ENCODE measurements at places on chromosomes 12 and 14.

GRCh38 chr12:58919231-58920101, 838 bp downstream of the LRIG3 start:
- no peak for DNase-seq

- DNase-seq, result no peak
Observed at GRCh38 chr12:118311666-118312065, 61.0 kb downstream of the TAOK3 start.

DNA sequence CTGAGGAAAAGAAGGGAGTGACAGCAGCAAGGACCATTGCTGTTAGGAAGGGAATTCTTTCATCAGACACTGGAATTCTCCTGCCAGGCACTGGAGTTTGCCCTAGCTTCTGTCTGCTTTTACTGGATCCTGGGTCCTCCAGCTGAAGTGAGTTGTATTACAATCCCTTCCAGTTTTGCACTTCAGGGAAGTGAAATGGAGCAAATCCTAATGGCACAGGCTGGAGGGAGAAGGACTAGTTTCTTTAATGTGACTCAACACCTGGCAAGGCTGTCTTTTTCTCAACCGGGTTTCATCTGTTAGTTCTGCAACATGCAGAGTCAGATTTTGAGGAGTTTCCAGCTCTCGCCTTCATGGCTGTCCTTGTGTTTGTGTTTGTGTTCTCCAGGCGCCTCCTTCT, 45.8 kb downstream of the ETV6 start:
- DNase-seq, result no peak

DNA sequence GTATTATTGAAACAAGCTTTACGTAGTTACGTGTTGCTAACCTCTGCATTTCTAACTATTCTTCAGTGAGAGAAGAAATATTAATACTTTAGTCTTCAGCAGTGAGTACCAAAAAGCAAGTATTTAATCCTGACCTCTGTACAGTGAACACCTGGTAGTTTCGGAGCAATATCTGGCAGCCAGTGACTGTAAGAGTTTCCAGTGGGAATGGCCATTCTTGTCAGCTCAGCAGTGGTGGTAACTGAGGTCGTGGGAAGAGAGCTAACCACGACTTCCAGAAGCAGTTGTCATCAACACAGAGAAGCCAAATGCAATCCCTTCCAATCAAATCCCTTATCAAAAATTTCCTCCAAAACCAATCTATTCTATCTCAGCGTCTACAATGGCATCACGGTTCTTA, 1500.2 kb upstream of the FLRT2 start:
- DNase-seq, result no peak

GRCh38 chr12:131309700-131310099, 356.0 kb downstream of the ADGRD1 start:
- no peak for DNase-seq

DNA sequence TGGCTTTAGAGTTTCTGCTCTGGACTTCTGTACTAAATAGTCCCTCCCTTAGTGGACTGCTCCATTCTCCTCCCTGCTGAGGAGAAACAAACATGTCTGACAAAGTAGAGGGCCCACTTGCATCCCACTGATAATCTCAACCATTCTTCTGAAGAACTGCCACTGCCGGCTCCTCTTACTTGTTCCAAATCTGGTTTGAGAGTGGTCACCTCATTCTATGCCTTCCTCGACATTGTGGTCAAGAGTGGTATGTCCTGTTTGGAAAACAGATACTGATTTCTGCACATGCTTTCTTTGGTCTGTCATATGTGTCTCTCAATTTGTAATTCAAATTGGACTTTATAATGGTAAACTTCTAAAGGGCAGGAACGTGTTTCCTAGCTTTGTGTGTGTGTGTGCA, 36.3 kb upstream of the PLEKHA5 start:
- no peak for DNase-seq

DNA sequence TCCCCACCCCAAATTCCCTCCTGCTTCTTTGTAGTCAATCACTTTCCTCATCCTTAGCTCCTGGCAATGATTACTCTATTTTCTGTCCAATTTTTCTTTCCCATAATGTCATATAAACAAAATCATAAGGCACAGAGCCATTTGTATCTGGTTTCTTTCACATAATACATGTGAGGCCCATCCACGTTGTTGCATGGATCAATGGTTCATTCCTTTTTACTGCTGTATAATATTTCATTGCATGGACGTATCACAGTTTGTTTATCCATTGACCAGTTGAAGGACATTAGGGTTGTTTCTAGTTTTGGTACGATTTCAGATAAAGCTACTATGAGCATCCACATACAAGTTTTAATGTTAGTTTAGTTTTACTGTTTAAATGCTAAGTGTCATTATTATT, 13.7 kb upstream of the MED13L start:
- DNase-seq, result no peak

- no peak for DNase-seq
Observed at GRCh38 chr14:60862283-60862682, 118.6 kb downstream of the TRMT5 start.

DNA sequence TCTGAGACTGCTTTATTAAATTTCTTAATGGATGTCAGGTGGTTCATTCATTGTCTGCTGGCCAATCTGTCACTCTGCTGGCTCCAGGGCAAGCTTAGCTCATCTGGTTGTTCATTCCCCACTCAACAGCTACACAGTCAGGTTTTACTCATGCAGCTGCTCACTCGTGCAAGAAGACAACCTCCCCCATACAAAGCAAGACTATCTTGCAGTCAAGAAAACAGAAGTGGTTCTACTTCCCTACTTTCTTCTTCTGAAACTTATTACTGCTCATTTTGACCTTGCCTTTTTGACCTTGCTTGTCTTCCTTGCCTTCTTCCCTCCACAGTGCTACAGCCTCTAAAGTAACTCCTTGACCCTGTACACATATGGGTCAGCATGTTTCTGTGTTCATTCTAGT, 277.9 kb downstream of the SSPN start:
- DNase-seq, result no peak

DNA sequence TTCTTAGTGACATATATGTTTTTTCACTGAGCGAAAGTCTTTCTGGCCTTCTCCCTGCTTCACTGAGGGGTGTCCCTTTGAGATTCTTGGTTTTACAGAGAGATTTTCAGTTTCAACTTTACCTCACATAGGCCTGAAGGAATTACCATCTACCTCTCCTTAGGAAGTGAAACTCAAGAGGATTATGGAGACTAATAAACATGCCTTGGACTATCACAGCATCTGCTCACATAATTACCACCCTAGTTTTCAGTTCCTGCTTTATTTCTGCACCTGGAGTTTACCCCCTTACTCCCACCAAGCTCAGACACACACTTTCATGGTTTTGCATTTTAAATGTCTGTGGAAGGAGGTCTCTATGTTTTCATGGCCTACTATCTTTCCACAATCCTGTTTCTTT, 118.3 kb upstream of the SCAF11 start:
- no peak for DNase-seq

DNA sequence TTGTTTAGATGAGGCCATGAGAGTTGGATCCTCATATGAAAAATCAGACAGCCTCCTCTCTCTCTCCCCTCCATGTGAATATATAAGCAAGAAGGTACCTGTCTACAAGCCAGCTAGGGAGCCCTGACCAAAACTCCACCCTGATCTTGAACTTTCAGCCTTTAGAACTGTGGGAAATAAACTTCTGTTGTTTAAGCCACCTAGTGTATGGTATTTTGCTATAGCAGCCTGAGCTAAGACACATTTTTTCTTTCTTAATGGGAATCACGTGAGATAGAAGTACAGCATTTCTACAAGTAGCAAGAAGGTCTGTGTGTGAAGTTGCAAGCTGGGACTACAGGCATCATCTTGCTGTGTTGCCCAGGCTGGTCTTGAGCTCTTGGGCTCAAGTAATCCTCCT, 16.3 kb upstream of the ABHD12B start:
- DNase-seq, result no peak

DNA sequence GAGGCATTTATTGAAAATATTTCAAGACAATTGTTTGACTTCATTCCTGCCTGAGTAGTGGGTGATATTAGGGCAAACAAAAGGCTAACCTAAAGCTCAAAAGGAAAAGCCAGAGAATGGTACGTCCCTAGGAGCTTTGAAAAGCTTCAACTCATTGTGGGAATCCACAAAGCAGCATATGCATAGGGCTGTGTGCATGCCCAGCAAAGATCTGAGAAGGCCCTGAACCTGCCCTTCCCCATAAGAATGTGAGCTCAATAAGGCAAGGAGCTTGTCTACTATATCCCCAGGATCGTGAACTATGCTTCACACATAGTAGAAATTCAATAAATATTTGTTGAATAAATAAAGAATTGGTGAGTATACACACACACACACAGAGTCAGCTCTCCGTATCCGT, 19.1 kb upstream of the RAD52 start:
- no peak for DNase-seq

DNA sequence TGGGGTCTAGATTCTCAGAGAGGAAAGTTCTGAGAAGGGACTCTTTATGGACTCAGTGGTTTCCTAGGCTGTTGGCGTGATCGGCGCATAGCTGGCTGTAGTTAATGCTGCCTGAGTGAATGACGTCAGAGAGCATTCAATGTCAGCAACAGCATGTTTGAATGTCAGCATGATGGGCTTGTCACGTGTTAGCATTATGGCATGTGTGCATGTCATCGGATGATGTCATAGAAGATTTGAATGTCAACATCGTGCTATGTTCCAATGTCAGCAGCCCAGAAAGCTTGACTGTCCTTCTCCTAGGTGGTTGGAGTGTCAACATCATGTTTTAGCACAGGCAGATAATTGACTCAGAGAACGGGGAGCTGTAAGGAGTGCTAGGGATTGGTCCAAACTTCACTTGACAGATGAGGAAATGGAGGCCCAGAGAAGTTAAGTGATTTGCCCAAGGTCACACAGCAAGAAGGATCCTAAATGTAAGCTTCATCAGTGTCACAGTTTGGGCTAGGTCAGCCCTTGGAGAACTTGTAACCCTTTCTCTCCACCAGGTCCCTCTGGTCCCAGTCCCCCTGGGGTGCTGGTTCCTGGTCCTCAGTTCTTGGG, 45.5 kb downstream of the MVK start:
- no peak for DNase-seq

DNA sequence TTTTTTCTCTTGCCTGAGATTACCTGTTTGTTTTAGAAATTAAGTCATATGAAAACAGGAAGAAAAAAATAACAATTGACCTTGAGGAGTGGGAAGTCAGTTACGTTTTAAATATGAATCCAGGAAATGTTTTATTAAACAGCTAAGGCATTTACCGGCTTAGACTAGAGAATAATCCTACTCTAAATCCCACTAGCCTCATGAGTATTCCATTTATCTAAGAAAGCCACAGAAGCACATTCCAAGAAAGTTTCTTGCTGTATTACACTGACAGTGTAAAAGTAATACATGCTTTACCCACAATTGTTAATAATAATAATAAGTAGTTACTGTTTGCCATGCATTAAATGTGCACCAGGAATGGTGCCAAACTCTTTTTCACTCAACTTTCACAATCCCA, 90.9 kb downstream of the BMP4 start:
- DNase-seq, result no peak

DNA sequence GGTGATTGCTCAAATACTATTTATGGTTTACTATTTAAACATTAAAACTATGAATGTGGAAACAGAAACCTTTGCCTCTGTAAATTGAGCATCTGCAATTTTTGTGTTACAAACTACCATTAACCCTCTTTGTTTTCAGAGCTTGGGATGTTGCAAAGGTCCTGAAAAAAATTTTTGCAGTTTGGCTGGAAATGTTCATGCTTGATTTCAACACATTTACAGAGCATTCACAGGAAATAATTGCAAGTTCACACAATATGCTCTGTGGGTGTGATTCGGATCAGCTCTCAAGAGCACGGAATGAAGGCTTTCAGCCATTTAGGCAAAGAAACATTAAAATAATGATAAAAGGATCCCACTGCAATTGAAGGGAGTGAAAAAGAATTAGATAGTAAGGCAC, 232.9 kb downstream of the ATP23 start:
- no peak for DNase-seq

GRCh38 chr12:121894633-121895032, 6.0 kb downstream of the PSMD9 start:
- DNase-seq, result no peak

DNA sequence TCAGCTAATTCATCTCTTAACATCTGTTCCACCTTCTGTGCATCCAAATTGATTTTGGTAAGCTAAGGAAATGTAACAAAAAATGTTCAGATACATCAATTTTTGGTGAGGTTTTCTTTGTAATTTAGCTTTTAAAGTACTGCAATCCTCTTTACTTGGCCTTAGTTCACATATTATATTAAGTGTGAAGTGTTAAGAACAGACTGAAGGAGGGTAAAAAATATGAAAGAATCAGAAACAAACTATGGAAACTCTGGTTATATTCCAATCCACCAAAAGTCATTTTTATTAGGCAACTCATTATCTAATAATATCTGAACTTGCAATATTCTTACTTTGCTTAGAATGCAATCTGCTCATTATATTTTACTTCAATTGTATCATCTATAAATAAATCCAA, 49.1 kb downstream of the CEP290 start:
- no peak for DNase-seq

- no peak for DNase-seq
Observed at GRCh38 chr12:18895540-18895939, 157.6 kb downstream of the CAPZA3 start.

DNA sequence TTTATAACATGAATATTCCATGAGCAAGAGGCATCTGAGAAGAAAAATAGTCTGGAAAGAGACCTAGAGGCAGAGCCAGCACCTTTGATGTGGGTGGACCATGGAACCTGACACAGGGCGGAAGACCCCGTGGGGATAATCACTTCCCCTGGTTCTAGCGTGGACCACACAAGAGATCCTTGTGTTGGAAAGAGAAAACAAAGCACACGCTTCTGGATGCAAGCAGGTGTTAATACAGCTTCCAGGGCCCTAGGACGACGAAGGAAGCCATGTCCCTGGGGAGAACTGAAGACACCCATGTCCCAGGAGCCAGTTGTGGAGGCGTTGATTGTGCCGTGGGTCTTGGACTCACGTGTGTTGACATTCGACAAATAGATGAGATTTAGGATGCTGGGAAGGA, 102.9 kb downstream of the ADGRD1 start:
- no peak for DNase-seq

DNA sequence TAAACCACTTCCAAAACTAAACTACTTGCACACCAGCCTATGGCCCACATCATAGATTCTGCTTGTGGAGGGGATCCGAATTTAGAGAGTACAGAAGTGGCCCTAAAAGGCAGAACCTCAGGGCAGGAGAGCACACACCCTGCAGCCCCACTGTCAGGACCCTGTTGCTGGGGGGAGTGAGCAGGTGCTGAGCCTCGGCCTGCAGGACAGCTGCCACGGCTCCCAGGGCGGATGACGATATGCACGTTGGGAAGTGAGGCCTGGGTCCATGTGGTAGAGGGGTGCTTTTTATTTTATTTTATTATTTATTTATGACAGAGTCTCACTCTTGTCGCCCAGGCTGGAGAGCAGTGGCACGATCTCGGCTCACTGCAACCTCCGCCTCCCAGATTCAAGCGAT, 73.5 kb downstream of the TNFAIP2 start:
- DNase-seq, result no peak

- no peak for DNase-seq
Observed at GRCh38 chr14:55850825-55851241, 267.4 kb upstream of the PELI2 start.

GRCh38 chr14:70283156-70283555, 76.3 kb downstream of the COX16 start:
- DNase-seq, result no peak

Data from progenitor cell of endocrine pancreas (in vitro differentiated cells).